Ovary (tissue), 10 donors: ENCODE measurements at places on chromosomes 6 and 20. TPM values are rescaled to one million over a fixed set of nuclear protein-coding genes. Genes with fewer than 3 reads are reported as not detected.

GRCh38 chr6:127891731-127892326, 9.0 kb downstream of the THEMIS start:
- DNase-seq: no peak

DNA sequence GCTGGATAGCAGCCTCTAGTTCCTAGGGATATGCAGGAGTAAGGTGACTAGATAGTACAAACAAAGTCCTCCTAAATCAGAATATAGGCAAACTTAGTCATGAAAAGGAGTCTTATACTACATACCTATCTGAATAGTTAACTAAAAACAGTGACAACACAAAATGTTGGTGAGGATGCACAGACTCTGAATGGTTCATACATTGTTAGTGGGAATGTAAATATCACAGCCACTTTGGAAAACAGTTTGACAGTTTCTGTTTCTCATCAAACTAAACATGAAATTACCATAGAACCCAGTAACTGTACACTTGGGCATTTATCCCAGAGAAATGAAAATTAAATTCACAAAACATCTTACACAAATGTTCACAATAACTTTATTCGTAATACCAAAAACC, 17.2 kb downstream of the NFS1 start:
- DNase-seq: no peak

- DNase-seq: no peak
These were observed 49.3 kb downstream of the ELOVL4 start for GRCh38 chr6:79898076-79898475.

GRCh38 chr6:7726416-7727085, 652 bp downstream of the BMP6 start:
- no peak for DNase-seq

- no peak for DNase-seq
These were observed 34.0 kb downstream of the NT5E start for GRCh38 chr6:85483846-85484245.

The PAK5 gene
- total RNA-seq: not detected

- no peak for DNase-seq
These were observed 135.3 kb upstream of the RREB1 start for GRCh38 chr6:6972456-6972855.

The C4B gene
- 694 TPM for total RNA-seq

DNA sequence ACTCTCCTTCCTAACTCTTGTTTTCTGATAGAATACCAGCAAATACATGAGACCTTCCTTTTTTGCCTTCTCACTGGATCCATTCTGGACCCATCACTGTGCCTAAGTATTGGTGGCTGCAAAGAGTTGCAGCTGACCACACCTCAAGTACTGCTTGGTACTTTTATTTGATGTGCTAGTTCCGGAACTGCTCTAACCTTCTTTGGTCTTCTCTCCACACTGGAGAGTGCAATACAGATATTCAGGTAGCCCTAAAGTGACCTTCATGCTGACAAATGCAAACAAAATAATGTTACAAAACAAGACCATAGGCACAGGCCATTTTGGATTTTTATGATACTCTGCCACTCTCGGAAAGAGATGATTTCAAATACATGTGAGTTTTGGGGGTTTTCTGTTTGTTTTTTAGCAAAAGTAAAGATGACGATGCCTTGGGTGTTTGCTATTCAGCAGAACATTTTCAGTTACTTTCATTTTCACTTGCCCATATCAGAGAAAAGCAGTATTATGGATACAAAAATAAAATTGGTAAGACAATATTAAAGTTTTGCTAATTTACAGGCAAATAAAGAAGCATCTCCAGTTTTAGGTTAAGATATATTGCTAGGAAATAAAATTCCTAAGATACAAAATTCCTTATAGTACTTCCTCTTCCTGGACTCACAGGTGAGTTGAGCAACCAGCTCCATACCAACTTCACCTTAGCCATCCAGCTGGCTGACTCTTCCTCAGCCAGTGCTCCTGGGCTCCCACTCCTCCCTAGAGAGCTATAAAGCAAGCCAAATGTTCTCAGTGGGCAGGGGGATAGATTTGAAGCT, 42.0 kb downstream of the PTPRK start:
- DNase-seq: no peak

- DNase-seq: no peak
These were observed 341.8 kb downstream of the CDKAL1 start for GRCh38 chr6:20876036-20876435.

DNA sequence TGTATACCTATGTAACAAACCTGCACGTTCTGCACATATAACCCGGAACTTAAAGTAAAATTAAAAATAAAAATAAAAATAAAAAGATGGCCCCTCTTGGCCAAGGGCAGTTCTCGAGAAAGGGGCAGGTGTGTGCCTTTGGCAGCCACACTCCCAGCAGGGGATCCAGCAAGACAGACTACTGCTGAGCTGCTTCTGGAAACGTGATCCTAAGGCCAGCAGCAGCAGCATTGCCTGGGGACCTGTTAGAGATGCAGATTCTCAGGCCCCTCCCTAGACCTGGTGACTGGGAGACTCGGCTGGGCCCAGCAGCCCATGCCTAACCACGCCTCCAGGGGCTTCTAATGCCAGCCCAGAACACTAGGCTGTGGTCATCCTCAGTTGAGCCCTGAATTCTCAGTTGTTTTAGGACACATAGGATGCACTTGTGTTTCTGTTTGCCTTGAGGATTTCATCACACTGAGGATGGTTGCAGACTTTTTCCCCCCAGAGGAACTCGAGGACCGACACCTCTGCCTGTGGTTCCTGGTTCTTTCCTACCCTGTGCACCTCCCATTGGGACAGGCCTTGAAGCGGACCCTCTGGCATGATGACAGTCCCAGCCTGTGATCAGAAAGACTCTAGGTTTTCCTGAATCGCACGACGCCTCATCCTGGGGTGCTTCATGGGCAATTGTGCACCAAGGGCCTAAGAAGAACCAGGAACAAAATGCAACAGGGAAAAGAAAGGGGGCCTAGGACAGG, 105.9 kb downstream of the TOX2 start:
- DNase-seq: no peak

The DEF6 gene
- 2.8 TPM for total RNA-seq

- DNase-seq: no peak
These were observed 16.6 kb downstream of the DDO start for GRCh38 chr6:110398778-110399177.

DNA sequence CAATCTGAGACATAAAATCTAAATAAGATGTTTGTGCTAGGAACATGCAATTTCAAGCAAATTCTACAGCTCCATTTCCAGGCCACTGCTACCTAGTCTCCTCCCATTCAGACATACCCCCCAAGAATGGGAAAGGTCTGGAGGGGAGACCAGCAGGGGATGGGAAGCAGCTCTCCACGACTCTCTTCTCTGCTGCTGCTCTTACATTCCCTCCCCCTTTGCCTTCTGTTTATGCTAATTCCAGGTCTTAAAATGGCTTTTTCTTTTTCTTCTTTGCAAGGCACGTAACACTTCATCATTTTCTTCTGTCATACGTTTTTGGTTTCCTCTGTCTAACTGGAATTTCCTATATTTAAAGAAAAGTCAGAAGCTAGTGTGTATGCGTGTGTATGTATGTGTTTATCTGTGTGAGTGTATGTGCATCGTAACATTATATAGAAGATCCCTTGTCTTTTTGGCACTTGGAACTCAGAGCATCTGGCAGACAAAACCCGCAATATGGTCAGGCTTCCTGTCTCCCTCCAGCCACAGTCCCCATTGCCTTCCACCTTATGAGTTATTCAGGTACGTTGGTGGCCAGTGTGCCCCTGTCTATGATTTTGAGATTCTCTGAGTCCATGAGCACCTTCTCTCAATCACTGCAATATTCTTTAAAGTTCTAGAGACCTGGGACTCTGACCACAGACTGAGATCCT, 493.7 kb downstream of the BTBD3 start:
- no peak for DNase-seq

GRCh38 chr6:42168650-42169049, 4.5 kb upstream of the GUCA1A start:
- no peak for DNase-seq

GRCh38 chr20:5192570-5193431, 66.0 kb downstream of the CDS2 start:
- DNase-seq: no peak
